ENCODE measurements at places on chromosomes 6 and 20.

DNA sequence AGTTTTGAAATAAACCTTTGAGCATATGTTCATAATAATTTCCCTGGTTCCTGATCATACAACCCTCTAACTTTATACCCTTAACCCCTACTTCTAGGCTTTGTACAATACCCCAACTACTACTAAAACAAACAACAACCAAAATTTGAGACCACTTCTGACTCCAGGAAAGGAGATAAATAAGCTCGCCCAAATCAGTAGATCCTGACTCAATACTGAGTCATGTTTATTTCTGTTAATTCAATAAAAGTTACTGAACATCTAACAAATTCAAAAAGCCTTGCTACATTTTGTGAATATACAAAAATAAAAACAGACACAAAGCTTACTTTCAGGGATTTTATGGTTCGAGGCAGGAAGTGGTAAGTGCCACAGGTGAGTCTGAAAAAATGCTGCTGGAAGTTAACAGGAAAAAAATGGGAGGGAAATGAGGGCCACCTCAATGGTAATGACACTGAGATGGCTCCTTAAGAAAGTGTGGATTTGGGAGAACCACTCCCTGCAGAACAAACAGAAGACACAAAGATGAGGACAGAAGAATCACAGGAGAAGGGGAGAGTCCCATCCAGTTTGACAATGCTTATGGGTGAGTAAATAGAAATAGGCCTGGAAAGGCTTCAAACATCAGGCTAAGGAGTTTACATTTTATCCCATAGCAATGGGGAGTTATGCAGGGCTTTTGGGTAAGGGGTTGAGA, 63.4 kb downstream of the DST start:
- no peak for DNase-seq

DNA sequence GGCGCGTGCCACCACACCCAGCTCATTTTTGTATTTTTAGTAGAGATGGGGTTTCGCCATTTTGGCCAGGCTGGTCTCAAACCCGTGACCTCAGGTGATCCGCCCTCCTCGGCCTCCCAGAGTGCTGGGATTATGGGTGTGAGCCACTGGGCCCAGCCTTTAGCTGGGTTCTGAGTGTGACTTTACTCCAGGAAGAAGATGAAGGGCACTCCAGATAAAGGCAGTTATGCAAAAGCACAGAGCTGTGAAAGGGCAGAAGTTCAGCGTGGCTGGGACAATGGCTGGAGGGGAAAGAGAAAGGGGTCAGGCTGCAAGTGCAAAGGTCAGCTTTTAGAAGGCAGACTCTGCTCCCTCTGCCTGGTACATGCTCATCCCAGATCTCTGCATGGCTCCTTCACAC, 39.7 kb downstream of the MAP3K5 start:
- DNase-seq: no peak

- no peak for DNase-seq
Measured at GRCh38 chr6:125453516-125453915, 151.7 kb upstream of the HDDC2 start.

GRCh38 chr6:7098993-7099392, 8.8 kb upstream of the RREB1 start:
- no peak for DNase-seq

DNA sequence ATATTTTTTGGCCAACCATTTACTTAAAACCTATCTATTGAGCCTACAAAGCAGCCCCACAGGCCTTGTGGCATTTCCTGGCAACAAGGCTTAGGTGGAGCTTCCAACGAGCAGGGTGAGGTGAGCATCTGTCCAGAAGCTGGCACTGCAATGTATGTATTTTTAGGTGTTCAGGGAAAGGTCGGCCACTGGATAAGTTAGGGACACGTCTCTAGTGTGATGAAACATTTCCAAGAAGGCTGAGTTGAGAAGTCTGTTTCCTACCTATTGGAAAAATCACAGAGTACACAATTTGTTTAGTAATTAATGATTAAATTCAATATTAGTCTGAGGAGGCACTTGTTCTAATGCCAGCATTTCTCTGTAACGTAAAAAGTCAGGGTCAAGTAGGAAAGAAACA, 17.8 kb upstream of the RCAN2 start:
- DNase-seq: no peak

DNA sequence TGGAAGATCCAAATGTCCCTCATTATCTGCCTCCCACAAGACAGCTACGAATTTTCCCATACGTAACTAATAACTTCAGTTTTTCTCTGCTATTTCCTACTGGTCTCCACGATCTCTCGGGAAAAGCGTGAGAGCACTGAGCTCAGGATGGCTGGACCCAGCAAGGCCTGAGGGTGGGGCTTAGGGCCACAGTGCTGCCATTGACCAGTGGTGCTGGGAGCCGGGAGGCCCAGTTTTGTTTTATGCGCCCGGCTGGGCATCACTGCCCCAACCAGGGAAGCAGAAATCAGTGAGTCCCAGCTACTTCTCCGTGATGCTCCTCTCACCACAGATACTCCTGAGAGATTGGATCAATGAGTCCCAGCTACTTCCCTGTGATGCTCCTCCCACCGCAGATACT, 238.4 kb downstream of the LY86 start:
- no peak for DNase-seq

All from posterior cingulate gyrus (tissue), 11 donors.